ENCODE measurements at places on chromosomes 12 and 14.

DNA sequence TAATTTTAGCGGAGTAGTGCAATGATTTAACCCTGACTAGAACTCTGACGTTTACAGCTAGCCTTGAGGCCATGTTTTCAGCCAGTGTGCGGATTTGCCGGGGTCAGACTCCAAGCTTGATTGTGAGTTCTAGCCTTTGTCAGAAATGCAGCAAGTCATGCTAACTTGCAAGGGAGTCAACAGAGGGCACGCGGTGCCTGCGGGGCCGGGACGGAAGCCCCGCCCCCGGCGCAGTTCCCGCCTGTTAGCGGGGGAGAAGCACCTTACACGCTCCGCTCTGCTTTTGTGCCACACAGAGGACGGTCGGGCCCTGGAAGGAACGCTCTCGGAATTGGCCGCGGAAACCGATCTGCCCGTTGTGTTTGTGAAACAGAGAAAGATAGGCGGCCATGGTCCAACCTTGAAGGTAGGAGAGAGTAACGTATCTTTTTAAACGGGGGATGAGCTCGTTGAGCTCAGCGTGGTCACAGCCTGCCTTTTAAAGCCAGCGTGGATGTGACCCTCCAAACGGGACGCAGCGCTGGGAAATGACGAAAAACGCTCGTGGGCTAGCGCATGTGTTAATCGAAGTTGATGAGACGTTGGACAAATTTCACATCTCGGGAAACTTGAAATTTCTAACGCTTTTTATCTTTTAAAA, 14.8 kb upstream of the EID3 start:
- DNase-seq, result peak; percentile 73

DNA sequence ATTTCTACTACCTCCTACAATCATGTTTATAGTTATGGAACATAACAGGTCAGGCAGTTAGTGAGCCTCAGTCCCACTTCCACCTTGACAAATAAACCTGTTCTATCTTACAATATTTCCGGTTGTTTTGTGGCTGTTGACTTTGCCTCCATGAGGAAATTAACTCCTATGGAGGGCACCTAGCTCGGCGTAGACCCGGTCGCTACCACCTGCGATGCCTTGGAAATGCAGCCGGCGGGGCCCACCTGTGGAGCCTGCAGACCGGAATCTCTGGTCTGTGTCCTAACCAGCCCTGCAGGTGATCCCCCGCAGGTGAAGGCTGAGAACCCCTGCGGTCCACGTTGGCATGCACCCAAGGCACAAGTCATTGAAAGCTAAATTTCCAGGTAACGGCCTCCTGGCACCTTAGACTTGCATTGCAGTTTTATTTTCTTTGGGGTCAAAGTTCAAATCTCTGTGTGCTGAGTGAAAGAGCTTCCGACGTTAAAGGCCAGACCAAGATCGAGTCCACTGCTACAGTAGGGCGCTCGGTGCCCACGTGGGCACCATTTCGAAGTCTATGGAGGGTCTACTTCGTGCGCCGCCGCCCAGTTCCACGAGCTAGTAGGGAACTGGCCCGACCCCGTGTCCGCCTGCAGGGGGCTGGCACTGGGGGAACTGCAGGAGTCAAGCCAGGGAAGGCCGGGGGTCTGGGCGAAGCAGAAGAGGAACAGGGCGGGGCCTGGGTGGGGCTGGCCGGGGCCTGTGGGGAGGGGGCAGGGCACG, 782 bp upstream of the PIWIL1 start:
- no peak for DNase-seq

- DNase-seq, result no peak
Measured at GRCh38 chr14:72898448-72898847, 4.5 kb upstream of the DPF3 start.

- DNase-seq, result no peak
Measured at GRCh38 chr14:51386983-51387735, 147.1 kb downstream of the TMX1 start.

DNA sequence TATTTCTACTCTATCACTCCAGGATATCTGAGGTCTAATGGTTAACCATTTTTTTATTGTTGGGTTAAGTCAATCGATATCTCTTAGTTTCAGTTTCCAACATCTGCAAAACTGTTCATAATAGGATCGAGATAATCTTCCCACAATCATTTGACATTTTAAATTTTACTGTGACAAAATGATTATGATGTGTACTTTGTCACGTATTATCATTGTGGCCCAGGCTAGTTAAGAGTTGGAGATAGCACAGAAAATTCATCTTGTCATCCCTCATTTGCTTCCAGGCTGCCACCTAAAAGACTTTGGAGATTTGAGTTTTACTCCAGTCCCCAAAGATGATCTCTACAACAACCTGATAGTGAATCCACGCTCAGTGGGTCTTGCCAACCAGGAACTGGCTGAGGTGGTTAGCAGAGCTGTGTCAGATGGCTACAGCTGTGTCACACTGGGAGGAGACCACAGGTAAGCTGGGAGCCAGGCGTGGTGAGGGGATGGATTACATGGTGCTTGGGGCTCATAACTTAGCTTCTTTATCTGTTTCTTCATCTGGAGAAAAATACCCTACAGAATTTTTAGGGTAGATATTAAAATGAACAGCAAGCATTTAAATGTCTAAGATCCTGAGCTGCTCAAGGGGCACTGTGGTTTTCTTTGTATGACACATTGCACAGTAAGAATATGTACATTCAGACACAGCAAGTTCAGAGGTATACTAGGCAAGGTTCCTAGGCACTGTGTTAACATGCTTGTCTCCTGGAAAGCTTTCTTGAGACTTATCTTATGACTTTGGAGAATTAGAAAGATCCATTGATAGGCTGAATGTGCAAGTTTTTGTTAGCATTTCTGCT, 22.4 kb downstream of the ARG2 start:
- DNase-seq, result no peak

- no peak for DNase-seq
Measured at GRCh38 chr12:64525461-64526160, 73.7 kb downstream of the TBK1 start.

DNA sequence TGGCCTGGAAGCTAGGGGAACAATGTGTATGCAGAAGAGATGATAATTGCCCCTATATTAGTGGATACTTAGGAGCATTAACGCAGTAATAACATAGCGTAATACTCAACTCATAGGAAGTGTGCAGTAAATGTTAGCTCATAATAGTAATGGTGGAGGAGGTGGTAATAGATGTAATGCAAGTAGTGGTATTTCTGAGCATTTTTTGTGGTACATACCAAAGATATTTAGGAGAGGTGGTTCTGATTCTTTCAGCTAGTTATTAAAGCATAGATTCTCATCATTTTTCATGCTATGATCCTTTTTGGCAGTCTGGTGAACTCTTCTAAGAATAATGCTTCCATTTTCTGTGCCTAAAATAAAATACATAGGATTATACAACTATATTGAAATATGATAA, 233.1 kb downstream of the PTPRO start:
- no peak for DNase-seq

DNA sequence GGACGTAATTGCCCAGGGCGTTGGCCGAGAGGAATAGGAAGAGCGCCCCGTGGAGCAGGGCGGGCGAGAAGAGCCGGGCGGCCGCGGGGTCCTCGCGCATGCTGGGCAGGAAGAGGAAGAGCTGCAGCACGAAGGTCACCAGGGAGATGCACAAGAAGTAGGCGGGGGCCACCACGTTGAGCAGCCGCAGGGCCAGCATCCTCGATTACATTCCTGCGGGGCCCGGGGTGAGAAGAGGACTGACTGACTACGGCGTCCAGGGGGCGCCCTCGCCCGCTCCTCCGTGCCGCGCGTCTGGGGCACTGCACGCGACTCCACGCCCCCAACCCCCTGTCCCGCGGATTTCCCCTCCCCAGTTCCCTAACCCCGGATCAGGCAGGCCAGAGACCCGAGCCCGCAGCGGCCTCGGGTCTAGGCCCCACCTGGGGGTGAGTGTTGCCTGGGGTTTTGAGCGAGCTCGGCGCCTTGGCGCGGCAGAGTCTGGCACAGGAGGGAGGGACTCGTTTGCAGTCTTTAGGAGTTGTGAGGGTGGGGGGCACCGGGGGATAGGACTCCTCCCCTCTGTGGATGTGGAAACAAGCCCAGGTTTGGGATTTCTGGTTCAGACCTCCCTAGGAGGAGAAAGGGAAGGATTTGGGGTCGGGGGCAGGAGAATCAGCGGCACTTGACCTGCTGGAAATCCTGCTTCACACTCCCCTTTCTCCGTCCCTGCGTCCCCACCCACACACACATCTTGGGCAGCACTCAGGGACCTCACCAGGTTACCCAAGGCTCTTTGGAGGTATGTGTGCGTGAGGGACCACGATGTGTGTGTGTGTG, 1.8 kb downstream of the ZDHHC22 start:
- DNase-seq, result peak; percentile 17

DNA sequence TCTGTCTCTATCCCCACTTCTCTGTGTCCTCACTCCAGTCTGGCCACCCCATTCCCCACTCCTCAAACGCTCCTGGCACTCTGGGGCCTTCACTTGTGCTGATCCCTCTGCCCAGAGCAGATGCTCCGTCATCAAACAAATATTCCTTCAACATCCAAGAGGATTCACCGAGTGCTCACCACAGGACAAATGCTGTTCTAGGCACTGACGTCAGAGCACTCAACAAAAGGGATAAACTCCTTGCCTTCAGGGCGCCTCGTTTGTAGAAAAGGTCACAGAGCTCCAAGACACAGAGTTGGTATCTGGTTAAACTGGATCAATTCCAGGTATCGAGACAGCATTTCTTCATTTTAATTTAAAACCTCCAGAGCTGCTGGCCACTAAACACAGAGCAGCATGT, 35.3 kb downstream of the PSMC1 start:
- no peak for DNase-seq

- no peak for DNase-seq
Measured at GRCh38 chr14:94110552-94111181, at the start of gene IFI27. IFI27 (plus strand) TSS chr14:94110736.

All from activated gamma-delta T cell treated with anti-CD3 and anti-CD28 coated beads, Interleukin-2, amount 50 U/mL, for 16 hours (primary cell).